ENCODE measurements at places on chromosomes 6 and 20. TPM values are rescaled to one million over a fixed set of nuclear protein-coding genes. Genes with fewer than 3 reads are reported as not detected.

Gene SLC12A5
- total RNA-seq: 1.9 TPM

Gene PDYN
- not detected for total RNA-seq

Gene HS3ST5
- total RNA-seq: 0.28 TPM

Gene COL9A1
- total RNA-seq: not detected

Gene PBOV1
- total RNA-seq: not detected

Gene CTCFL
- not detected for total RNA-seq

Gene RAET1L
- total RNA-seq: not detected

Gene LY6G6C
- 0.88 TPM for total RNA-seq

Gene ANGPT4
- not detected for total RNA-seq

Gene SASH1
- 41.7 TPM for total RNA-seq

- DNase-seq: no peak
- no peaks in the 10 kb centered on the region for H3K36me3 ChIP-seq
- no peaks in the 10 kb centered on the region for H3K4me1 ChIP-seq
- H3K27me3 ChIP-seq: no peaks in the 10 kb centered on the region
- no peak overlapping the region for H3K4me3 ChIP-seq
Observed at GRCh38 chr6:7016226-7016625, 91.5 kb upstream of the RREB1 start.

DNA sequence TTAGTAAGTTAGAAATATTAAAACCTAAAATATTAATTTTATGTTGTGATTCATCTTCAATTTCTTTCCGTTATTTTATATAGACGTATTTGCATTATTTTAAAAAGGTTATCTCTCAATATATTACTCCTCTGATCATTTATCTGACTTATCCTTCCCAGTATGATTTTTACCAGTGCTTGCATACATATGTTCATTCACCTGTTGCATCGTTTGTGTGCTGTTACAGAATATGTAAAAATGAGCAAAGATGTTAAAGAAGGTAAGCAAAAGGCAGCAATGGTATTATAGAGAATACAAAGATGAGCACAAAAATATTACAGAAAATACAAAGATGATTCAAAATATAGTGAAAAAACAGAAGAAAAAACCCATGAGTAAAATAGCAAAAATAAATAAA is 48.9 kb downstream of the SYCP2 start:
- no peaks in the 10 kb centered on the region for H3K4me1 ChIP-seq
- H3K27me3 ChIP-seq: no peaks in the 10 kb centered on the region
- DNase-seq: no peak

DNA sequence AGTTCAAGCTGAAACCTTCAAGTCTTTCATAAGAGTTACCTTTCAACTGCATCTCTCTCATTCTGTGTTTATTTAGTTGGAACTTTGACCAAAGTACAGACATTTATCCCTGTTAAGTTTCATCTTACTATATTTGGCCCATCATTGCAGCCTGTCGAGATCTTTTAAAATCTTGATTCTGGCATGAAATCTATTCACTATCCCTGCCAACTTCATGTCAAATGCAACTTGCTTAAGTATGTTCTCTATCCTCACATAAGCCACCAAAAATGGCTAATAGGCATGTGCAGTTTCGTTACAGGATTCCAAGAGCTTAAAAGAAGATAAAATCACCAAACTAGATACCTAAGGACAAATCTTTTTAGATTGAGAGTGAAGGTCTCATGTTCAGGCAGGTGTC is 117.5 kb upstream of the KCNQ5 start:
- no peaks in the 10 kb centered on the region for H3K4me1 ChIP-seq
- H3K4me3 ChIP-seq: no peak overlapping the region
- no peaks in the 10 kb centered on the region for H3K27me3 ChIP-seq
- no peaks in the 10 kb centered on the region for H3K36me3 ChIP-seq
- H3K27ac ChIP-seq: no peak overlapping the region

DNA sequence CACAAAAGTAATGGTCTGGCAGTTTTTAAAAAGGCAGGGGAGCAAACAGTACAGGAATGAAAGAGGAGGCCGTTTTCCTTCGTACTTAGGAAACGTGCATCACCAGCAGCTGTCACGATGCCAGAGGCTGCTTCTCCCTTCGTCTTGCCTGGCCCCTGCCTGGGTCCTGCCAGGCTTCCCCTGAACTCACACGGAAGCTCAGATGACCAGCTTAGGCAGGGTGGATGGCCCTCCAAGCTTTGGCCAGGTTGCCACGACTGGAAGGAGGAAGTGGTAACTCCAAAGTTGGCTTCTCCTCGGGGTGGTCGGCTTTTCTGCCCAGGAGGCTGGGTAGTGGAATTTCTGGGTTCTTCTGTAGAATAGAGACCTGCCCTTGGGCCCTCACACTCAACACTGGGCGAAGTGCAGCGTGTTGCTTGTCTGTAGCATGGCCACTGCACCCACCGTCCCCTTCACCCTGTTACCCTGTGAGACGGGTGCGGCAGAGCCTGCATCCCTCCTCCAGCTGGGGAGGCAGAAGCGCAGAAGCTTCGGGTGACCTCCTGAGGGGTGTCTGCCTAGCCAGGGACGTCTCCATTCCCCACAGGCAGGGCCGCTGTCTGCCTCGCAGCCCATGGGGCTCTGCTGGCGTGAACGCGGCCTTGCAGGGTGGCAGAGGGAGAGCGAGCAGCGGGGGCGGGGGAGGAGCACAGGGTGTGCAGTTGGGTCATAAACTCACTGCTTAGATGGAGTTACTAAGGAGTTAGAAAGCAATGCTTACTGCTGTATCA is 18.4 kb upstream of the RBM38 start:
- H3K36me3 ChIP-seq: peaks cover 16% of the 10 kb centered on the region
- DNase-seq: no peak
- H3K27me3 ChIP-seq: no peaks in the 10 kb centered on the region
- H3K4me1 ChIP-seq: no peaks in the 10 kb centered on the region
- H3K27ac ChIP-seq: no peak overlapping the region

- peak; percentile 51 for DNase-seq
- H3K36me3 ChIP-seq: no peaks in the 10 kb centered on the region
- no peak overlapping the region for H3K4me3 ChIP-seq
- peaks cover 30% of the 10 kb centered on the region for H3K4me1 ChIP-seq
- H3K27ac ChIP-seq: no peak overlapping the region
Observed at GRCh38 chr20:57210054-57210910, 56.2 kb downstream of the BMP7 start.

DNA sequence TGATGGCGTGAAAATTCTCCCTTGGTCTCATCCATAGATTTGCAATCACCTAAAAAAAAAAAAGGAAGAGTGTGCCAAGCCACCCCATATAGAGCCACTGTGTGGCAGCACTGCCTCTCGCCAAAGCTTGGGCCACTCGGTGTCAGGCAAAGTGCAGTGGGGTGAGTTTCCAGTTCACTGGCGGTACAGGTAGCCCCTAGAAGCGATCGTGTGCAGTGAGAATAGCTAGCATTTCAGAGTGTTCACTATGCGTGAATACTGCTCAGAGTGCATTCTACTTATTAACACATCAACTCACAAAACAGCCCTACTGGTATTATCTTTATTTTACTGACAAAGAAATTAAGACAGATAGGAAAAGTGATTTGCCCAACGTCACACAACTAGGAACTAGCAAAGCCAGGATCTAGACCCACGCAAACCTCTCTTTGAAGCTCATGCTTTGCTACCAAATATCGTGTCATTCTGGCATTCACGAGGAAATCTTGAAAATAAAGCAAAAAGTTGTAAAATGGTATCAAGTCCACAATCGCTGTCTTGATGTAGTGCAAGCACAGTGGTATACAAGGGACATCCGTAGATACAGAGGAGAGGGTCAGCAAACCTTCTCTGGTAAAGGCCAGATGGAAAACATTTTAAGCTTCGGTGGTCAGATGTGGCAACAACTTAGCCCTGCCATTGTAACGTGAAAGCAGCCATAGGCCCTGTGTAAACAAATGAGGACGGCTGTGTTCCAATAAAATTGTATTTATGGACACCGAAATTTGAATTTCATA is 10.4 kb upstream of the GCNT2 start:
- peaks cover 15% of the 10 kb centered on the region for H3K4me1 ChIP-seq
- no peak overlapping the region for H3K4me3 ChIP-seq
- H3K36me3 ChIP-seq: no peaks in the 10 kb centered on the region
- peak overlapping the region; percentile 66 for H3K27ac ChIP-seq
- peak; percentile 80 for DNase-seq

DNA sequence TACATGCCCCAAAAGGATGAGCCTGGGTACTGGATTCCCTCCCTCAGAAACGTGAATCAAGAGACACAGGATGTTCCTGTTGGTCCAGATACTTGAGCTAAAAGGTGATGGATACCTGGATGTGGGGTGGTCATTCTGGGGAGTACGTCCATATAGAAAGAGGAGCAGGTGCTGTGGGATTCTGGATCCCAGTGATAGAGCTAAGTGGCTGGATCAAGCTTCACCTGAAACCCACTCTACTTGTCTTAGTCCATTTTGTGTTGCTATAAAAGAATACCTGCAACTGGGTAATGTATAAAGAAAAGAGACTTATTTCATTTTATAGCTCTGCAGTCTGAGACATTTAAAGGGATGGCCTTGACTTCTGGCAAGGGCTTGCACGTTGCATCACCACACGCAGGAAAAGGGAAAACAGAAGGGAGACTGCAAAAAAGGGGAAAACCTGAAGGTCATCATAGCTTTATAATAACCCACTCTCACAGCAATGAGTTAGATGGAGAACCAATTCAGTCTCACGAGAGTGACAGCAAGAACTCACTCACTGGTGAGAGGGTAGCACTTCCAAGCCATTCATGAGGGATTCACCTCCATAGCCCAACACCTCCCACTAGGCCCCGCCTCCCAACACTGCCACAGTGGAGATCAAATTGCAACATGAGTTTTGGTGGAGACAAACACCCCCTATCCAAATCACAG is 31.2 kb downstream of the RIPOR3 start:
- peaks cover 66% of the 10 kb centered on the region for H3K4me1 ChIP-seq
- H3K36me3 ChIP-seq: no peaks in the 10 kb centered on the region
- no peak overlapping the region for H3K4me3 ChIP-seq
- no peaks in the 10 kb centered on the region for H3K27me3 ChIP-seq
- no peak for DNase-seq

GRCh38 chr6:119497988-119498727 is 148.6 kb upstream of the MAN1A1 start:
- no peaks in the 10 kb centered on the region for H3K36me3 ChIP-seq
- no peak overlapping the region for H3K4me3 ChIP-seq
- no peaks in the 10 kb centered on the region for H3K27me3 ChIP-seq
- no peak overlapping the region for H3K27ac ChIP-seq
- no peak for DNase-seq

GRCh38 chr20:22524393-22525015 is 59.9 kb downstream of the FOXA2 start:
- H3K27ac ChIP-seq: peak overlapping the region; percentile 99
- no peak for DNase-seq
- H3K4me3 ChIP-seq: no peak overlapping the region

- no peak for DNase-seq
- no peaks in the 10 kb centered on the region for H3K36me3 ChIP-seq
- H3K4me1 ChIP-seq: no peaks in the 10 kb centered on the region
Observed at GRCh38 chr6:70222439-70222749, 80.5 kb downstream of the COL9A1 start.

GRCh38 chr6:34020807-34021553 is 124.9 kb downstream of the GRM4 start:
- no peaks in the 10 kb centered on the region for H3K4me1 ChIP-seq
- no peak overlapping the region for H3K4me3 ChIP-seq
- H3K27me3 ChIP-seq: no peaks in the 10 kb centered on the region
- H3K36me3 ChIP-seq: no peaks in the 10 kb centered on the region

GRCh38 chr20:54305421-54305820 is 97.5 kb downstream of the PFDN4 start:
- H3K4me1 ChIP-seq: no peaks in the 10 kb centered on the region
- H3K27me3 ChIP-seq: no peaks in the 10 kb centered on the region
- H3K4me3 ChIP-seq: no peak overlapping the region
- no peaks in the 10 kb centered on the region for H3K36me3 ChIP-seq
- no peak overlapping the region for H3K27ac ChIP-seq

GRCh38 chr20:57270204-57270984 is 4.0 kb upstream of the BMP7 start:
- no peaks in the 10 kb centered on the region for H3K36me3 ChIP-seq
- no peak for DNase-seq
- H3K27me3 ChIP-seq: no peaks in the 10 kb centered on the region

DNA sequence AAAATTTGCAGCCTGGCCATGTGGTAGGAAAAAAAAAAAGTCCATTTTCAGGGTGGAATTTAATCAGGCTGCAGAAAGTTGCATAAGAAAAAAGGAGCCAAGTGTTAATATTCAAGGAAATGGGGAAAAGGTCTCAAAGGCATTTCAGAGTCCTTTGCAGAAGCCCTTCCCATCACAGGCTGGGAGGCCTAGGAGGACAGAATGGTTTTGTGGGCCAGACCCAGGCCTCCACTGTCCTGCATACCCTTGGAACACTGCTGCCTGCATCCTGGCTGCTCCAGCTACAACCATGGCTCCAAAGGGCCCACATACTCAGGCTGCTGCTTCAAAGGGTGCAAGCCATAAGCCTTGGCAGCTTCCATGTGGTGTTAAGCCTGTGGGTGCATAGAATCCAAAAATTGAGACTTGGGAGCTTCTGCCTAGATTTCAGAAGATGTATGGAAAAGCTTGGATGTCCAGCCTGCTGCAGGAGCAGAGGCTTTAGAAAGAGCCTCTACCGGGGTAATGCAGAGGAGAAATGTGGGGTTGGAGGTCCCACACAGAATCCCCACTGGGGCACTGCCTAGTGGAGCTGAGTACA is 239.0 kb upstream of the STXBP5 start:
- H3K36me3 ChIP-seq: no peaks in the 10 kb centered on the region
- no peak overlapping the region for H3K27ac ChIP-seq
- peak; percentile 20 for DNase-seq

- no peaks in the 10 kb centered on the region for H3K27me3 ChIP-seq
- H3K27ac ChIP-seq: no peak overlapping the region
- peaks cover 18% of the 10 kb centered on the region for H3K4me1 ChIP-seq
- no peak overlapping the region for H3K4me3 ChIP-seq
- H3K36me3 ChIP-seq: no peaks in the 10 kb centered on the region
Observed at GRCh38 chr20:1805816-1806215, 89.4 kb upstream of the SIRPA start.

DNA sequence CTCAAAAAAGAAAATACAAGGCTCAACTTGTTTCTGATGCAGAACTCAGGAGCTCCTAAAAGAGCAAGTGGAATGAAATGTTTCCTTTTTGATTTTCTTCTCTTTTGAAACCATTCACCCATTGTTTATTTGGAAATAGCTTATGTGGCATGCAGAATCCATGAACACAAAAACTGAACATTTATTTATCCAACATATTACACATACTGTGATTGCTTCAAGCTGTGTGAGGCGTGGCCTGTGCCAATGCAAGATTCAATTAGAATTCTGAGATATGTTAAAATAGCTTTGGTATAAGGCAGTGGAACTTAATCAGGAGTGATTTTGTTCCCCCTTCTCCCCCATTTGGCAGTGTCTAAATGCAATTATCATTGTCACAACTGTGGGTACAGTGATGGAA is 45.9 kb upstream of the CARMIL1 start:
- H3K4me3 ChIP-seq: no peak overlapping the region
- no peak overlapping the region for H3K27ac ChIP-seq
- no peaks in the 10 kb centered on the region for H3K36me3 ChIP-seq
- no peak for DNase-seq
- H3K4me1 ChIP-seq: peaks cover 13% of the 10 kb centered on the region

GRCh38 chr20:33684533-33685327 is 1.5 kb downstream of the E2F1 start:
- H3K36me3 ChIP-seq: no peaks in the 10 kb centered on the region
- DNase-seq: no peak
- no peaks in the 10 kb centered on the region for H3K27me3 ChIP-seq
- peak overlapping the region; percentile 78 for H3K27ac ChIP-seq
- peaks cover 41% of the 10 kb centered on the region for H3K4me1 ChIP-seq
- H3K4me3 ChIP-seq: peak overlapping the region; percentile 80

- no peaks in the 10 kb centered on the region for H3K36me3 ChIP-seq
- H3K27ac ChIP-seq: no peak overlapping the region
- H3K4me3 ChIP-seq: no peak overlapping the region
- no peak for DNase-seq
Observed at GRCh38 chr6:91827151-91827550, 1240.3 kb upstream of the MAP3K7 start.

GRCh38 chr6:3421791-3422434 is 34.9 kb downstream of the SLC22A23 start:
- no peaks in the 10 kb centered on the region for H3K27me3 ChIP-seq
- H3K4me3 ChIP-seq: no peak overlapping the region
- H3K27ac ChIP-seq: peak overlapping the region; percentile 60
- DNase-seq: no peak

Data from Caco-2 (cell line).